ENCODE measurements at places on chromosomes 3 and 15.
A peak's percentile ranks its signal among the peaks of the same experiment; 100 is the strongest.

- DNase-seq = no peak
Observed at GRCh38 chr3:99859825-99860224, 42.2 kb downstream of the CMSS1 start.

- DNase-seq = no peak
Observed at GRCh38 chr3:131928593-131928992, 106.2 kb downstream of the CPNE4 start.

DNA sequence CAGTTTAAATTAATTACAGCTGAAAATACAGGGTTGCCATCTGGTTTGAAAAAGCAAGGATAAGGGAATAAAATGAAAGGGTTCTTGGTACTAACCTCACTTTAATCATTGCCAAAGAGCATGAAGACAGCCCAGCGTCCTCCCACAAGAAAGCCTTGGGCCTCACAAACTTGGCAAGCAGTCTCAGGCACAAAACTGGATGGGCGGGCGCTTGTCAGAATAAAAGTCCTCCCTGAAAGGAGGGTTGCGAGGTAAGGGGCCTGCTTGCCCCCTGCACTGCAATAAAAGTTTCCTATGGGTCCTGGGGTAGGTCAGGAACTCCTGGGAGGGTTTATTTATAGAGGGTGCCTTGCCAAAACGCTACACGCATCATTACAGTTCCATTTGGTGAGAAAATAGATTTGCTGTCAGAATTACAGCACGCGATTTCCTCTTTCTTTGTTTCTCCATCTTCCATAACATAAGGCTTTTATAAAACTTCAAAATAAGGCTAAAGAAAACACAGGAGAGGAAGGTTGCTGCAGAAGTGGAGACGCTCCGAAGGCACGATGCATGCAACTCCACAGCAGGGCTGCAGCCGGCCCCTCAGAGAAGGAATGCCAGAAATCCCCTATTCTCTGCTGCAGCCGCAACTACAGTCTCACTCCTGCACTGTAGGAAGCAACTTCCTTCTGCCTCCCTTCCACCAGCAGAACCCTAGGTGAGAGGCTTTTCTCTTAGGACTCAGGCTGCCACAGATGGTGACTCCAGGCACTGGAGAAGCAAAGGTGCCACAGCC, 61.3 kb downstream of the VGLL4 start:
- DNase-seq = no peak

GRCh38 chr3:67241084-67241483, 243.0 kb downstream of the KBTBD8 start:
- no peak for DNase-seq

DNA sequence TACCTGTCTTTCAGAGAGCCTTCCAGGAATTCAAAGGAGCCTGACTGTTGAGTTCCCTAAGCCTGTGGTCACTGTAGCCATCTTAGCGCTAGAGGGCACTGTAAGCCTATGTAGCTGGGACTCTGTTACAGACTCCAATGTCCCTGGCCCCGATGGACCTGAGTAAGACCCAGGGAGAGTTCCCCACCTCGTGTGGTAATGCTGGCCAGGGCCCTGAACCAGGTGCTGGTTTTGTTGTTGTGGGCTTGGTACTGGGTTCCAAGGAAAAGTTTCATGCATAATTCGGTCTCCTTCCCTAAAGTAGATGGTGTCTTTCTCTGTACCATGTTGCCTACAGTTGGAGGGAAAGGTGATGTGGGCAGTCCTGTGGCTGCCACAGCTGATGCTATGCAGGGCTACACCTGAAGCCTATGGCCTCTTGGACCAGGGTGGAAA, 32.4 kb downstream of the CDAN1 start:
- DNase-seq = peak; percentile 65

GRCh38 chr3:15860014-15860934, 62.5 kb upstream of the ANKRD28 start:
- DNase-seq = peak; percentile 21

DNA sequence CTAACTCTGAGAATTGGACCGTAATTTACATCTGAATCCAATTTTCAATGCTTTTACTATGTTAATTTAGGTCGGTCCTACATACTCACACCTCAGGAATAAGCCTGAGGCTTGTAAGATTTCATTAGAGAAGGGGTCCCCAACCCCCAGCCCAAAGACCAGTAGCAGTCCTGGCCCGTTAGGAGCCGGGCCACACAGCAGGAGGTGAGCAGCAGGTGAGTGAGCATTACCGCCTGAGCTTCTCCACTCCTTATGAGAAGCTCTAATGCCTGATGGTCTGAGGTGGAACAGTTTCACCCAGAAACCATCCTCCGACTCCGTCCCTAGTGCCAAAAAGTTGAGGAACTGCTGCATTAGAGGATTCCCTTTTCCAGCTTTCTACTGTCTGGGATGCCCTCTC, 757.3 kb downstream of the SI start:
- DNase-seq = no peak

GRCh38 chr3:134619301-134619615, 31.6 kb downstream of the KY start:
- DNase-seq = no peak

DNA sequence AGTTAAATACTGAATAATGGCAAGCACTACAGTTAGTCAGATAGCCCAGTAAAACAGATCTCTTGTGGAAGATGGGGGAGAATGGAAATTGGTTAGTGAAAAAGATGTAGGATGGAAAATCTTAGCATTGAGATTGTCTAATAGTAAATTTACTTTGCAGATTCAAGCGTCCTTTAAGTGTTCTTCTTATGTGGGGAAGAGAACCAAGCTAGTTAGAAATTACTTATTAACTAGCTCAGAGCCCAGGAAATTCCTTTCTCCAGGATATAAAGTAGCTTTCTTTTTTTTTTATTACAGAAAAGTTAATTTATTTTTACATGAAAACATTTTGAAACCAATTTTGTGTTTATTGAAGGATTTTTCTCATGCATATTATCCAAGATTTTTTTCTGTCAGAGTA, 36.7 kb downstream of the TIPARP start:
- DNase-seq = no peak

DNA sequence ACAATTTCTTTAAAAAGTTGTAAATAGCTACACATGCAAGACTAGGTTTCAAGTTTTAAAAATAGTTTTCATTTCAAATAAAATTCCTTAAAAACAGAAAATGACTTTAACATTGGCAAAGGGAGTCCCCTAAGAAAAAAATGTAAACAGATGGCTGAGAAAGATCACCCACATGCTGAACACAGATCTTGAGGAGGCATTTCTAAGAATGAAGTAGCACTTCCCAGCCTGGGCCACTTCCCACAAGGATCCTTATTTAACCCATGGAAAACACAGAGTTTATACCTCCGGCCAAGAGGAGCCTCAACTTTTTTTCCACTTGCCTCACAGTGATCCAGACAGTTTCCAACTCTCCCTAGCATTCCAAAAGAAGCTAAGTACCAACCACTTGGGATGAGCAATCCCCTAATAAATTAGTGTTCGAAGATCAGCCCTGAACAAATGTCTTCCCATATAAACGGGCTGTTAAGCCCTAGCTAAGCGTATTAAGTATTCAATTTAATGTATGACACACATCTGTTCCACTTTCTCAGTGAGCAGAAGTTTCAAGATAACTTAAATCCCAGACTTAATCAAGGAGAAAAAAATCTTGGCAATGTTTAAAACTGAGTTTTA, 61.4 kb downstream of the GADL1 start:
- no peak for DNase-seq

DNA sequence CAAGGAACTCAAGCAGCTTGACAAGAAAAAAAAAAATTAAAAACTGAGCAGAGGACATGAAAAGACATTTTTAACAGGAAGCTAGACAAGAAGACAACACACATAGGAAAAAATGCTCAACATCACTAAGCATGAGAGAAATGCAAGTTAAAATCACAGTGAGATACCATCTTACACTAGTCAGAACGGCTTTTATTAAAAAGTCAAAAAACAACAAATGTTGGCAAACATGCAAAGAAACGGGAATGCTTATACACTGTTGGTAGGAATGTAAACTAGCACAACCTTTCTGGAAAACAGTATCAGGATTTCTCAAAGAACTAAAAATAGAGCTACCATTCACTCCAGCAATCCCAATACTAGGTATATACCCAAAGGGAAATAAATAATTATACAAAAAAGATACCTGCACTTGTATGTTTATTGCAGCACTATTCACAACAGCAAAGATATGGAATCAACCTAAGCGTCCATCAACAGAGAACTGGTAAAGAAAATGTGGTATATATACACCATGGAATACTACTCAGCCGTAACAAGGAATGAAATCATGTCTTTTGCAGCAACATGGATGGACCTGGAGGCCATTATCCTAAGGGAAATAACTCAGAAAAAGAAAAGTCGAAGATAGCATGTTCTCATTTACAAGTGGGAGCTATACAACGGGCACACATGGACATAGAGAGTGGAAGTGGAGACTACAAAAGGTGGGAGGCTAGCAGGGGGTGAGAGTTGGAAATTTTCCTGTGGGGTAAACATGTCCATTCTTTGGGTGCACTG, 5.2 kb downstream of the GOLIM4 start:
- no peak for DNase-seq

Measured in stimulated activated naive CD8-positive, alpha-beta T cell treated with anti-CD3 and anti-CD28 coated beads, Interleukin-15, amount 100 ng/mL, for 72 hours (primary cell).